Pancreas (tissue), 10 donors: ENCODE measurements at places on chromosomes 12 and 14. TPM values are rescaled to one million over a fixed set of nuclear protein-coding genes. Genes with fewer than 3 reads are reported as not detected.

- DNase-seq = no peak
- no peak overlapping the region for H3K27ac ChIP-seq
- no peaks in the 10 kb centered on the region for H3K27me3 ChIP-seq
- no peak overlapping the region for H3K4me3 ChIP-seq
- H3K4me1 ChIP-seq = peaks cover 8% of the 10 kb centered on the region
- H3K36me3 ChIP-seq = no peaks in the 10 kb centered on the region
Observed at GRCh38 chr14:24066496-24067132, 4.7 kb upstream of the CPNE6 start.

- no peak overlapping the region for H3K27ac ChIP-seq
- H3K36me3 ChIP-seq = no peaks in the 10 kb centered on the region
- H3K27me3 ChIP-seq = no peaks in the 10 kb centered on the region
- H3K4me3 ChIP-seq = no peak overlapping the region
- no peaks in the 10 kb centered on the region for H3K4me1 ChIP-seq
Observed at GRCh38 chr12:12008232-12008850, 62.4 kb upstream of the BCL2L14 start.

DNA sequence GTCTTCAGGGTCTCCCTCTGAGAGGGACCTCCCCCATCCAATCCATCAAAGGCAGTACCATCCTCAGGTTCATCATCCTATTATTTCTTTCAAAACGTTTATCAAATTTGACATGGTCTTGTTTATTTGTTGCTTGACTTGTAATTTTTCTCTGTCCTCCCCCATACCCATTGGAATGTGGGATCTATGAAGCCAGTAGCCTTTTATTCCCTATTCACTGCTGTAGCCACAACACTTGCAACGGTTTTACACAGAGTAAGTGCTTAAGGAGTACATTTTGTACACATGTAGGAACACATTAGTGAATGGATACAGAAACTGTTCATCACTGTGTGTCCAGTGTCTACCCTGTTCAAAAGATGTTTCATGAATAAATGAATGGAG lies 41.5 kb downstream of the IGF1 start:
- H3K27me3 ChIP-seq = no peaks in the 10 kb centered on the region
- no peak overlapping the region for H3K27ac ChIP-seq
- DNase-seq = no peak
- no peaks in the 10 kb centered on the region for H3K36me3 ChIP-seq
- peaks cover 10% of the 10 kb centered on the region for H3K4me1 ChIP-seq

- no peaks in the 10 kb centered on the region for H3K36me3 ChIP-seq
- DNase-seq = no peak
- no peak overlapping the region for H3K27ac ChIP-seq
- no peaks in the 10 kb centered on the region for H3K4me1 ChIP-seq
- no peaks in the 10 kb centered on the region for H3K27me3 ChIP-seq
Observed at GRCh38 chr12:63302269-63302940, 151.4 kb upstream of the AVPR1A start.

- H3K27ac ChIP-seq = peak overlapping the region; percentile 84
- H3K4me1 ChIP-seq = peaks cover 8% of the 10 kb centered on the region
- no peaks in the 10 kb centered on the region for H3K36me3 ChIP-seq
- no peak overlapping the region for H3K4me3 ChIP-seq
- no peaks in the 10 kb centered on the region for H3K27me3 ChIP-seq
- DNase-seq = no peak
Observed at GRCh38 chr14:61476754-61477410, 155.5 kb downstream of the PRKCH start.

GRCh38 chr14:102883089-102883541 lies 39.3 kb upstream of the AMN start:
- H3K4me1 ChIP-seq = no peaks in the 10 kb centered on the region
- DNase-seq = no peak
- H3K27me3 ChIP-seq = no peaks in the 10 kb centered on the region
- no peaks in the 10 kb centered on the region for H3K36me3 ChIP-seq
- H3K4me3 ChIP-seq = no peak overlapping the region

GRCh38 chr14:85752175-85752574 lies 222.2 kb downstream of the FLRT2 start:
- no peaks in the 10 kb centered on the region for H3K4me1 ChIP-seq
- no peak for DNase-seq
- no peaks in the 10 kb centered on the region for H3K27me3 ChIP-seq

GRCh38 chr12:109124878-109125648 lies 8.7 kb downstream of the ACACB start:
- no peaks in the 10 kb centered on the region for H3K27me3 ChIP-seq
- H3K4me3 ChIP-seq = no peak overlapping the region
- H3K36me3 ChIP-seq = no peaks in the 10 kb centered on the region

DNA sequence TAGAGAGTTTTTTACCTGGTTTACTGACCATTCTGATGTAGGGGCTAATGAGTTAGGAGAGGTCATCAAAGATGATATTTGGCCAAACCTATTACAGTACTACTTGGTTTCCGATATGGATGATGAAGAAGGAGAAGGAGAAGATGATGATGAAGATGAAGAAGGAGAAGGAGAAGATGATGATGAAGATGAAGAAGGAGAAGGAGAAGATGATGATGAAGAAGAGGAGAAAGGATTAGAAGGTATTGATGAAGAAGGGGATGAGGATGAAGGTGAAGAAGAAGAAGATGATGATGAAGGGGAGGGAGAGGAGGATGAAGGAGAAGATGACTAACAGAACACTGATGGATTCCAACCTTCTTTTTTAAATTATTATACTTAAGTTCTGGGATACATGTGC lies 196.6 kb downstream of the TMX1 start:
- no peak overlapping the region for H3K4me3 ChIP-seq
- no peak for DNase-seq
- H3K27me3 ChIP-seq = no peaks in the 10 kb centered on the region
- no peaks in the 10 kb centered on the region for H3K36me3 ChIP-seq
- H3K27ac ChIP-seq = no peak overlapping the region

- peaks cover 5% of the 10 kb centered on the region for H3K4me1 ChIP-seq
- H3K36me3 ChIP-seq = no peaks in the 10 kb centered on the region
- H3K27ac ChIP-seq = no peak overlapping the region
- H3K4me3 ChIP-seq = no peak overlapping the region
- no peak for DNase-seq
Observed at GRCh38 chr12:6684609-6685008, 4.6 kb downstream of the ZNF384 start.

- no peak for DNase-seq
- H3K27ac ChIP-seq = peak overlapping the region; percentile 21
- no peak overlapping the region for H3K4me3 ChIP-seq
- H3K4me1 ChIP-seq = peaks cover 9% of the 10 kb centered on the region
- H3K27me3 ChIP-seq = no peaks in the 10 kb centered on the region
- no peaks in the 10 kb centered on the region for H3K36me3 ChIP-seq
Observed at GRCh38 chr12:121376754-121377697, 22.9 kb upstream of the RNF34 start.

GRCh38 chr14:59332727-59333126 lies 132.5 kb downstream of the GPR135 start:
- no peak overlapping the region for H3K4me3 ChIP-seq
- no peak for DNase-seq

DNA sequence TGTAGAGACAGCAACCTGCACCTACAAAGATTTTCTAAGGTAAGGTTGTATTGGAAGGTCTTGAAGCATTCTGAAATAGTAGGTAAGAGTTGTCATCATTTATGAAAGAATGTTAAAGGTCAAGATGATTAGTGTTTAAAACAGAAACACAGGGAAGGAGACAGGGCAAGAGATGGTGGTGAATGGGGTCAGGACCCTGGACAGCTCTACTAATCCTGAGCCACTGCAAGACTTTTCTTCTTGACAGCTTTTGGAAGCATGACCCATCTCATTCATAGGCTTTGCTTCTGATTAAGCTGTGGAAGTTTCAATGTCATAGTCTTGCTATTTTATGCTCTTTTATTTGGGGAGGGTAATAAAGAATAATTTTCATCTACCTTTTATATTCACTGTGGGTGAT lies 75.5 kb upstream of the CAND1 start:
- no peaks in the 10 kb centered on the region for H3K4me1 ChIP-seq
- no peaks in the 10 kb centered on the region for H3K36me3 ChIP-seq
- H3K27me3 ChIP-seq = no peaks in the 10 kb centered on the region
- no peak overlapping the region for H3K4me3 ChIP-seq
- DNase-seq = no peak

- no peak overlapping the region for H3K27ac ChIP-seq
- H3K36me3 ChIP-seq = no peaks in the 10 kb centered on the region
- H3K4me1 ChIP-seq = no peaks in the 10 kb centered on the region
- no peaks in the 10 kb centered on the region for H3K27me3 ChIP-seq
- no peak overlapping the region for H3K4me3 ChIP-seq
Observed at GRCh38 chr12:122949405-122949804, 16.9 kb downstream of the ABCB9 start.

DNA sequence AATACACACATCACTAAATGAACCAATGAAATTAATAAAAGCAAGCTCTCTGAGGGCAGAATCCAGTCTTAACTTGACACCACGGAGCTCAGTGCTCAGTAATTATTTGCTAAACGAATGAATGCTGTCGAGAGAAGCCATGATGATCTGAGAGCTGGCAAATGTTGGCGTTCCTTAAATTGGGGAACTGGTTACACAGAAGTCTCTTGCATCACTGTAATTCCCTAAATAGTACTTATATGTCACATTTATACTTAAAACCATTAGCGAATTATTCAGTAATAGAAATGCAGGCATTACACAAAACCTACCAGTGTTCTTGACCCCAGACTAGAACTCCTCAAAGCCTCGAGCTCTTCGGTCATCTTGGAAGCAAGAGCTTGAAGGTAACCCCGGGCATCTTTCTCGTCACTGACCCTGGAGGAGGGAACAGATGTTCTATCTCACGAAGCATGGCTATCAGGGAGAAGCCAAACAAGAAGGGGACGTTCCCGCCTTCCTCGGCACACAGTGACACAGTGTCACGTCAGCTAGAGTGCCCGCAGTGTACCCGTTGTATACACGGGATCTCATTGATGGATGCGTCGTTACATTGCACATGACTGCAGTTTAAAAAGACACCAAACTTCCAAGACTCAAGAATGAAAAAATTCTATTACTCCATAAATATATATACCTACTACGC lies 43.6 kb downstream of the AMN start:
- no peak overlapping the region for H3K27ac ChIP-seq
- no peaks in the 10 kb centered on the region for H3K27me3 ChIP-seq
- no peak for DNase-seq
- H3K4me1 ChIP-seq = no peaks in the 10 kb centered on the region
- peaks cover 11% of the 10 kb centered on the region for H3K36me3 ChIP-seq
- H3K4me3 ChIP-seq = no peak overlapping the region

GRCh38 chr14:26596543-26597061 lies 1.2 kb downstream of the NOVA1 start:
- H3K27ac ChIP-seq = no peak overlapping the region
- H3K4me1 ChIP-seq = no peaks in the 10 kb centered on the region
- H3K36me3 ChIP-seq = no peaks in the 10 kb centered on the region
- H3K27me3 ChIP-seq = peaks cover 8% of the 10 kb centered on the region
- DNase-seq = no peak

DNA sequence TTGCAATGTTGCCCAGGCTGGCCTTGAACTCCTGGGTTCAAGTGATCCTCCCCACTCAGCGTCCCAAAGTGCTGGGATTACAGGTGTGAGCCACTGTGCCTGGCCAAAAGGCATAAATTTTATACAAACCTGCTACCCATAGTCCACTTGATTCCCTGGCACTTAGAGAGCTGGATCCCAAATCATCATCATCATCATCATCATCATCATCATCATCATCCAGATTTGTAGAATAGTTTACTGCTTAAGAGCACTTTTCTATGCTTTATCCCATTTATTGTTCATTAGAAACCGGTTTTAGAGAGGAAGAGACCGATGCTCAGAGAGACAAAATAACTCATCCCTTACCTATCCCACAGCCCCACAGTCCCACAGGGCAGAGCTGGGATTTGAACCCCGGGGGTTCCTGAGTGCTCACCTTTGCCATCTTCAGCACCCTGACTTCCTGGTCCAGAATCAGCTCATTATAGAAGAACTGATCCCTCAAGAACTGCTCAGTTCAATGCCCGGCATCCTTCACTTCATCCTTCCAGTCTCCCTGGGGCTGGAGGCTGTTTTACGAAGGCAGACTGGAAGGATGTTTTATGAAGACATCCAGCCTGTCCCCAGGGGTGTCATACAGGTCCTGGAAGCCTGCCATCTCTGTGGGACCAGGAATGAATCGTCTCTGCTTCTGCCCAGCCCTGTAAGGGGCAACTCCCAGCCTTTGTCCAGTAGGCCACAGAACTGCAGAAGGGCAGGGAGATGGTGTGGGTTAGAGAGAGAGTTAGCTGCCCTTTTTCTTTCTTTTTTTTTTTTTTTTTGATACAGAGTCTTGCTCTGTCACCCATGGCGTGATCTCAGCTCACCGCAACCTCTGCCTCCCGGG lies 20.2 kb upstream of the OASL start:
- no peak for DNase-seq
- H3K36me3 ChIP-seq = no peaks in the 10 kb centered on the region
- no peak overlapping the region for H3K27ac ChIP-seq
- H3K27me3 ChIP-seq = no peaks in the 10 kb centered on the region

GRCh38 chr12:47366157-47366556 lies 286.4 kb upstream of the AMIGO2 start:
- no peak overlapping the region for H3K4me3 ChIP-seq
- no peaks in the 10 kb centered on the region for H3K4me1 ChIP-seq
- no peaks in the 10 kb centered on the region for H3K36me3 ChIP-seq
- DNase-seq = no peak
- no peak overlapping the region for H3K27ac ChIP-seq
- no peaks in the 10 kb centered on the region for H3K27me3 ChIP-seq

DNA sequence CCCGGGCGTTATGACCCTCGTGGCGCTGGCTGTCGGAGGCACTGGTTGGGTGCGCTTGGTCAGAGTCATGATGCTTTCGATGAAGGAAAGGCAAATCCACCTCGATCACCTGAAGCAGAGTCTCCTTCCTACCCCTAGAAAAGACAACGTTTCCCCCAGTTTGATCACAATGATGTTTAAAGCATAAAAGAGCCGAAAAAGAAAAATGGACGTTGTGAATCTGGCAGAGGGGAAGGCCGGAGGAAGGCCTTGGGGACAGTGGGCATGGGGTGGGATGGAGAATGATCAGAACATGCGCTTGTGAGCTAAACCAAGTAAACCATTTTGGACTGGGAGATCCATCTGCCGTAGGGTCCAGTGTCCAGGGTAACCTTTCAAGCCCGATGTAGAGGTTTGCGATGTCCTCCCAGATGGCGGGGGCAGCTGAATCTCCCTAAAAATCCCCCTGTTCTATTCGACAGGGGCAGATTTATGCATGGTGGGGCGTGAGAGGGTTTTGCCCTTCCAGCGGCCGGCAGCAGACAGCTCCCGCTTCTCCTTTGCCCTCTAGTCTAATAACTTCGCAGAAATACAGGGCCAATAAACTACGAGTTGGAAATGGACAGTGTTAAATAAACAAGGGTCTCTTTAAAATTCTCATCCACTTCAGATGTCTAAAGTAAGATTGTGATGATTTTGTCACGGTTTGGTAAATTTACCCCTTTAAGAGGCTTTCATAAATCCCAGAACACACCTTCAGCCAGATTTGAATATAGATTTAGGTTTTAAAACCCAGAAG lies 2.3 kb upstream of the OTX2 start:
- no peak overlapping the region for H3K27ac ChIP-seq
- H3K36me3 ChIP-seq = no peaks in the 10 kb centered on the region
- H3K4me3 ChIP-seq = no peak overlapping the region
- H3K4me1 ChIP-seq = no peaks in the 10 kb centered on the region
- peaks cover 37% of the 10 kb centered on the region for H3K27me3 ChIP-seq

The HOMEZ gene
- polyA plus RNA-seq = 4.9 TPM

The GALNT8 gene
- 1.7 TPM for polyA plus RNA-seq

The HCAR3 gene
- polyA plus RNA-seq = not detected

The C12orf42 gene
- polyA plus RNA-seq = not detected

The ACIN1 gene
- polyA plus RNA-seq = 152 TPM

The CBLN3 gene
- polyA plus RNA-seq = 0.91 TPM

The KCNC2 gene
- polyA plus RNA-seq = 0.19 TPM

The IL26 gene
- polyA plus RNA-seq = not detected

The PLEKHD1 gene
- 0.07 TPM for polyA plus RNA-seq

The NUDT4 gene
- 16.0 TPM for polyA plus RNA-seq

The MSRB3 gene
- polyA plus RNA-seq = 3.9 TPM

The RNASE1 gene
- polyA plus RNA-seq = 144 TPM

The CFAP54 gene
- polyA plus RNA-seq = 0.04 TPM

The PPHLN1 gene
- polyA plus RNA-seq = 21.8 TPM
